ENCODE measurements at places on chromosomes 16 and 17. TPM values are rescaled to one million over a fixed set of nuclear protein-coding genes. Genes with fewer than 3 reads are reported as not detected.

Gene RAC3
- 5.6 TPM for total RNA-seq

Gene CLDN7
- total RNA-seq = 17.2 TPM

Gene VMO1
- 1.5 TPM for total RNA-seq

Gene MYH4
- not detected for total RNA-seq

Gene KCNG4
- total RNA-seq = not detected

Gene EVPL
- total RNA-seq = not detected

Gene CD7
- under 0.01 TPM for total RNA-seq

Gene PLD6
- 7.8 TPM for total RNA-seq

Gene KRTAP9-4
- total RNA-seq = not detected

Gene CNGB1
- not detected for total RNA-seq

Gene VASN
- 57.0 TPM for total RNA-seq

Gene CSF3
- not detected for total RNA-seq

Gene TBC1D26
- total RNA-seq = not detected

Gene PRSS36
- total RNA-seq = 0.17 TPM

Gene C17orf78
- total RNA-seq = not detected

Gene PMP22
- 74.0 TPM for total RNA-seq

Gene SHISA6
- not detected for total RNA-seq

Gene RGS11
- 6.3 TPM for total RNA-seq

Gene HBA2
- not detected for total RNA-seq

Gene SLC52A1
- total RNA-seq = 0.66 TPM

Gene HBQ1
- not detected for total RNA-seq

Gene SULT1A4
- total RNA-seq = 2.1 TPM

Gene CTRB1
- total RNA-seq = not detected

Gene DPEP2
- not detected for total RNA-seq

Gene ABCA9
- total RNA-seq = 3.1 TPM

Gene ZPBP2
- total RNA-seq = not detected

All from fibroblast of lung (primary cell).